Tibial nerve (tissue), 4 donors: ENCODE measurements at places on chromosomes 16 and 17.

- no peak for DNase-seq
Measured at GRCh38 chr16:65309354-65309753, 187.5 kb upstream of the CDH11 start.

DNA sequence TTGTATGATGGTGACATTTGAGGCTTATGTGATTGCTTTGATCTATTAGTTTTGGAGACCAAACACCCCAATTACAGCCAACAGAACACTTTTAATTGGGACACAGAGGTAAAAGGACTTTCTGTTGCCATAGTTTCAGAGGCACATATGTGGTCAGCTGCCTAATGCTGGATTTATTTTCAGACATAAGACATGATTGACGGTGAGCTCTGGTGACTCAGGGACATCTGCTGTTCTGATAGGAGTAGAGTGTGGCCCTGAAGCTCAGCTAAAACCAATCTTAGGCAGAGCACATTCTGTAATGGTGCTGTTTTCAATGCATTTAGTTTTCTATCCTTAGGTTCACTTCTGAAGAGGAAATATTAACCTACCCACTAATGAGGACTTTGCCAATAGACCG is 247.1 kb downstream of the UTP18 start:
- DNase-seq: no peak

GRCh38 chr17:72900654-72900971 is 191.9 kb downstream of the SLC39A11 start:
- no peak for DNase-seq

DNA sequence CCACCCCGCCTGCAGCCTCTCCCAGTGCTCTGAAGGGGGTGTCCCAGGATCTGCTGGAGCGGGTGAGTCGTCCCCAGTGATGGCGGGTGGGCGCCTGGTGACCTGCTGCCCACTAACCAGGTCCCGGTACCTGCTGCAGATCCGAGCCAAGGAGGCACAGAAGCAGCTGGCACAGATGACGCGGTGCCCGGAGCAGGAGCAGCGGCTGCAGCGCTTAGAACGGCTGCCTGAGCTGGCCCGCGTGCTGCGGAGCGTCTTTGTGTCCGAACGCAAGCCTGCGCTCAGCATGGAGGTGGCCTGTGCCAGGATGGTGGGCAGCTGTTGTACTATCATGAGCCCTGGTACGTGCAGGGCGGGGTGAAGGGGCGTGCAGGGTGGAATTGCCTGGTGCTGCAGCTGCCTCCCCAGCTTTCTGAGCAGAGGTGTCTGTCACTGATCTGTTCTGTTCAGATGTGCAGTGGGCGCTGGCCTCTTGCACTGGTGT is 3.6 kb downstream of the CDT1 start:
- DNase-seq: no peak

DNA sequence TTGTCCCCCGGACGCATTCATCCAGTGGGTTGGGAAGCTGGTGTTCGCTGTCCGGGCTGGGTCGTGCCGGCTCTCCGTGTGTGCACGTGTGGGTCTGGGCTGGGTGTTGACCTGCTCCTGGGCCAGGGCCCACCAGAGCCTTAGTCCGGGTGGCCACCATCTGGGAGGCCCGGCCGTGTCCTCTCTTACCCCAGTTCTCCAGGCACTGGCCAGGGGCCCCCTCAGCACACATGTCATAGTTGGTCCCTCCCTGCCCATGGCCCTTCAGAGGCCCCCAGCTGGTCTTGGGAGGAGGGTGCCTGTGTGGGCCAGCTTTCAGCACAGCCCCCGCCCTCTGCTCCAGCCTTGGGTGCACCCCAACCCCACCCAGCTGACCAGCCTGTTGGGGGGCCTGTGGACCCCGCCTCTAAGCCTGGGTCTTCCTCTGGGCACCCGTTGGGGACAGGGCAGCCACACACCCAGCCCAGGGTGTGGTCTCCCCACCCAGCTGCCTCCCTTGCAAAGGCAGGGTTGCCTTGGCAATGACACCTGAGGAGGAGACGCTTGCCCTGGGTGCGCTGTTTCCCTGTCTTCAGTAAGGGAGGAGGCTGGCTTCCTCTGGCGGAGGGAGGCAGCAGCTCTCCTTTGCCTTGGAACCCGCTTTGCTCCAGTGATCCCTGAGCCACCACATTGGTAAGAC is 77.4 kb downstream of the JPH3 start:
- no peak for DNase-seq

- DNase-seq: no peak
Measured at GRCh38 chr17:73706428-73706827, 62.2 kb upstream of the SDK2 start.
